ENCODE measurements at places on chromosomes 4 and X. TPM values are rescaled to one million over a fixed set of nuclear protein-coding genes. Genes with fewer than 3 reads are reported as not detected.
A peak's percentile ranks its signal among the peaks of the same experiment; 100 is the strongest.

Gene KCNIP4
- total RNA-seq, result 0.15 TPM

GRCh38 chrX:3815896-3816664 lies 102.6 kb upstream of the PRKX start:
- DNase-seq, result peak; percentile 67

Gene TDO2
- total RNA-seq, result 5.7 TPM

- peak; percentile 99 for DNase-seq
These were observed 3.1 kb upstream of the OCIAD2 start for GRCh38 chr4:48909697-48910096.

GRCh38 chrX:24231131-24231540 lies 81.6 kb downstream of the ZFX start:
- peak; percentile 85 for DNase-seq

- DNase-seq, result no peak
These were observed 126.9 kb downstream of the MAML3 start for GRCh38 chr4:140027101-140027500.

Gene CT83
- not detected for total RNA-seq

DNA sequence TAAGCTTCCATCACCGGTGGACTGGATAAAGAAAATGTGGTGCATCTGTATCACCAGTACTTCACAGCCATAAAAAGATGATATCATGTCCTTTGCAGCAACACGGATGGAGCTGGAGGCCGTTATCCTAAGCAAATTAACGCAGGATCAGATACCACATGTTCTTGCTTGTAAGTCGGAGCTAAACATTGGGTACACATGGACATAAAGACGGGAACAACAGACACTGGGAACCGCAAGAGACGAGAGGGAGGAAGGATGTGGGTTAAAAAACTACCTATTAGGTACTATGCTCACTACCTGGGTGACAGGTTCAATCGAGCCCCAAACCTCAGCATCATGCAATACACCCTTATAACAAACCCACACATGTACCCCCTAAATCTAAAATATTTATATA lies 16.3 kb upstream of the IDS start:
- DNase-seq, result no peak

DNA sequence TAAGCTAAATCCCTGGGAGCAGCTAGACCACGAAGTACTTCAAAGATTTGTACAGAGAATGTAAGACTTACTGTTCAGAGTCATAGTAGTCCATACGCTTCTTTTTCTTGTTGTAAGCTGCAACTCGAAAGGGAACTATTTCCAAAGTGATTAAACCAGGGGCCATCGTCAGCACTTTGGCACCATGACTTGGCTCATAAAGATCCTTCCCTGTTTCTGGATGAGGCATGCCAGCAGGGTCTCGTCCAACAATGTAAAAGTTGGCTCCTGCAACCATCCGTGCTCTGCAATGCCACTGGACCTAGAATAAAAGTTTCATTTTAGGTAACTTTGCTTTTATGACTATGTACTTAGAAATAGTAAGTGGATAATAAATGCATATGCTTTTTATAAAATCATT lies 88.5 kb downstream of the PAPSS1 start:
- no peak for DNase-seq

DNA sequence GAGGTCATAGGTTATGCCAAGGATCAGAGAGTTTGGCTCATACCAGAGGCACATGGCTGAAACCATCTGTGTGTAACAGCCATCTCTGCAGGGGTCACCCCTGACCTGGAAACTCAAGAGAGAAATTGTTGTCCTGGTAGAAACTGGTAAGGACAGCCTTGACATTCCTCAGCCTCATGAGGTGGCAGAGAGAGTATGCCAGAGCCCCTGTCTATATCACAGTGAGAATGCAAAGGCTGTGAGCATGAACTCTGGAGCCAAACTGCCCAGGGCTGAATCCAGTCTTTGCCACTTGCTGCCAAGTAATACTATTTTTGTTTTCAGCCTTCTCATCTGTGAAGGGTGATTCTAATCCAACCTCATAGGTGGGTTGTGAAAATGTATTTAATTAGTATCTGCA lies 37.1 kb upstream of the CCDC149 start:
- no peak for DNase-seq

DNA sequence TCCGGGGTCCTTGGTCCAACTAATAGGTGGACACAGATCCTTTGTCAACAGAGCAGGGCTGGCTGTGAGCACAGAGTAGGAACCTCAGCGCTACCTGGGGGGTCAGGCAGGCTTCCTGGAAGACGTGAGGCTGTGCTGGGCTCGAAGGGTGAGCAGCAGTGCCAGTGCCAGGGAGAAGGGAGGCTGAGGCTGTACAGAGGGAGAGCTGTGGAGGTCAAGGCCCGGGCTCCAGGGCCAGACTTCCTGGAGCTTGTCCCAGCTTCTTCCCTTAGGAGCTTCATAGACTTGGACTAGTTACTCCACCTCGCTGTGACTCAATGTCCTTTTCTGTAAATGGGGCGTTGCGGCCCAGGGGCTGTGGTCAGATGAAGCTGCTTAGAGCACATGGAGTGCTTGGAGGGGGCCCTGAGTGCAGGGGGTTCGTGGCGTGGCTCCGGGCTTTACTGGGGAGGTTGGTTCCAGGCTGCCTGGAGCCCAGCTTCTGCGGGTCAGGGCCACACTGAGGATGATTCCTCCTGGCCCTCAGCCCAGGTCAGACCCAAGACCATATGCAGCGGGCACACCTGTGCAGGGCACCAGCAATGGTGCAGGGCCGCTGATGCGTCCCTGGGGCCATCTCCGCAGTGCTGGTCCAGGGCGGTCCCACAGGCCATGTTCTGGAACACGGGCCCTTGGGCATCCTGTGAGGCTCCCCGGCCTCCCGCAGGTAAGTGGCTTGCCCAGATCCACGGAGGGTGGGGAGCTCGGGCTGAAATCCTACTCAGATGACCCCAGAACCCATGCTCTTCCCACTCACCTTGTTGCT lies 98.1 kb downstream of the DCTD start:
- no peak for DNase-seq

DNA sequence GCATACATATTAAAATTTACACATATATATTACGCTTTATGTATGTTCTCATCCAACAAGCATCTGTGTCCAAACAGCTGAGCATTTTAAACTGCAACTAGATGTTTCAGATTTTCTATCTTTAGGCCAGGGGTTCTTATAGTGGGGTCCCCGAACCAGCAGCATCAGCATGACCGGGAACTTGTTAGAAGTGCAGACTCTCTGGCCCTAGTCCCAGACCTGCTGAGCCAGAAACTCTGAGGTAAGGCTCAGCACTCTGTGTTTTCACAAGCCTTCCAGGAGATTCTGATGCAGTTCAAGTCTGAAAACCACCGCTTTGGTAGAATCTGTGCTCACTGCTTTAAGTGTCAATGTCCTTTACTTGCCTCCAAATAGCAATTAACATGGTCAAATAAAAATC lies 266.2 kb upstream of the CASK start:
- no peak for DNase-seq

DNA sequence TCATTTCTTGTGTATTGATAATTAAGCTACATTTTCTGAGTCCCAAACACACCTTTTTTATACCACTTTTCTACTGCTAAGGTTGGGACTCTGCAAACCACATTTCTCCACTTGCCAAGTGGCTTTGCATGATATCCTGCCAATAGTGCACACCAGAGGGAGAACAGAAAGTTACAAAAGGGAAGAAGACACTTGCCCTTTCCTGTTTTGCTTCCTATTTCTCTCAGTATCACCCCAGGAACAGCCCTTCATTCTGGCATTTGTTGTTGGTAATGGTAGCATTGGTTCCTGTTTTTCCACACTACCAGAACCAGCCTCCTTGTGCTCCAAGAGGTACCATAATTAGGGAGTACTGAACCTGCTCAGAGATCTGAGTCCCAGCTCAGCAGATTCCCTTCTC lies 87.1 kb downstream of the HDX start:
- DNase-seq, result no peak

Gene TLR6
- total RNA-seq, result 2.8 TPM

Gene FAM200B
- total RNA-seq, result 55.4 TPM

Gene GAGE1
- total RNA-seq, result not detected

Gene PDCL2
- not detected for total RNA-seq

Gene GLRA3
- not detected for total RNA-seq

Gene F9
- not detected for total RNA-seq

DNA sequence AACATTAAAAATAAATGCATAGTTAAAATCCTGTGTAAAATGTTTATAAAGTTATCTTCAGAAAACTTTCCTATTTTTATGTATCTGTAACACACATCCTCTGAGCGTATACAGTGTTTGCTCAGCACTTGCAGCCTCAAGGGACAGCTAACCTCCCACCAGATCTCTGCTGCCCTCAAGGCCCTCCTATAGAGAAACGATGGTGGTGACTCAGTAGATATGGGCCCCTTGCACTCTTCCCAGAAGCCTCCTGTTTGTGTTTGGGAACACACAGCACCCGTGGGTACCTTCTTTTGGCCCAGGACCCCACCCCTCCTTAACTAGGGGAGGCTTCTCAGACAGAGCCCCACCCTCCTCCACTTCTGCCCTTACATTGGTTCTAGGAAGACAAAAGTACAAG lies 26.7 kb downstream of the PJA1 start:
- DNase-seq, result no peak

DNA sequence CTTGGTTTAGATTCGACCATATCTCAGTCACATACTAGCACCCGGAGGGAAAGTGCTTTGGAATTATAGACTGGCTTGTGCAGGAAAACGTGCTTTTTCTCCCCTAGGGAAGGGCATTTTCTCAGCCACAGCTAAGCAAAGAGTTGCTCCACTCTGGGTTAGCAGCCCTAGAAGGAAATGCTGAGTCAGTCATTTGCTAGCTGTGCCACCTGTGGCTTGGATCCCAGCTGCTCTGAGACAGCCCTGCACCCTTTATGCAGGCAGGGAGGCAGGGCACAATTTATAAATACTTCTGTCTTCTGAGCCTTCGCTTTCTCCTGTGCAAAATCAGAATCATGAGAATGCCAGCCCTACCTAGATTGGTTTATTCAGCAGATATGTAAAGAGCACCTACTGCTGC lies 1.3 kb upstream of the USP51 start:
- no peak for DNase-seq

- no peak for DNase-seq
These were observed 133.4 kb downstream of the RTL9 start for GRCh38 chrX:110491846-110492620.

- no peak for DNase-seq
These were observed 139.1 kb downstream of the MAB21L2 start for GRCh38 chr4:150720973-150721518.

Gene TNMD
- total RNA-seq, result not detected

Gene IL2RG
- total RNA-seq, result 5.3 TPM

Gene ARHGEF6
- total RNA-seq, result 12.5 TPM

DNA sequence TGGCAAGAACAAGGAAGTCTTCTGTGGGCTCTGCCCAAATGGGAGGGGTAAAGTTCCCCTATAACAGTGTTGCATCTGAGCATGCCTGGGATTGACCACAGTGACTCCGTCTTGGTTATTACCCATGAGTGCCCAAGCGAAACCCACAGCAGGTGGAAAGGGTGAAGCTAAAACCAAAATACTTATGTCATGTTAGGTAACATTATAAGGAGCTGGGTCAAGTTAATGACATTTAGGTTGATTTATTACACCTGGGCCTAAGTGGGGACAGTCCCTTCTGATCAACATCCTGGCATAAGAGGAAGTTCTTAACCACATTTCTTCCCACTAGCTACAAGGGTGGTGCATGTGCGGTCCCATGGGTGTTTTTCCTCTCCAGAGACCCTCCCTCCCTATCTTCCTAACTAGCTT lies 1.3 kb upstream of the ZNF732 start:
- no peak for DNase-seq

Gene CSAG1
- 6.6 TPM for total RNA-seq

GRCh38 chr4:139710073-139710472 lies 44.5 kb downstream of the MGST2 start:
- no peak for DNase-seq

Gene KDM6A
- total RNA-seq, result 25.5 TPM

DNA sequence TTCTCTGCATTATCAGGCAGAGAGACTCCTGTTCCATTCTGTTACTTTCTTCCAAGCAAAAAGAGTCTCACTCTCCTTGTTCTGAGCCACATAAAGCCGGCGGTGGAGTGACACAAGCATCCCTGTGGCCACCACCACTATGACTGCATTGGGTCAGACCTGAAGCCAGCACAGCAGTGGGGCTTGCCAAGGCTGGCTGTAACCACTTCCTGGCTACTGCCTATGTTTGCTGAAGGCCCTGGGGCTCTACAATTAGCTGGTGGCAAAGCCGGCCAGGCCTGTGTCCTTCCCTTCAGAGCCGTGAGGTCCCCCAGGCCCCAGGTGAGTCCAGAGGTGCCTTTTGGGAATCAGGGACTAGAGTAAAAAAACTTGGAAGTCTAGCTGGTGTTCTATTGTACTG lies 31.8 kb downstream of the PLAC8 start:
- DNase-seq, result peak; percentile 86

DNA sequence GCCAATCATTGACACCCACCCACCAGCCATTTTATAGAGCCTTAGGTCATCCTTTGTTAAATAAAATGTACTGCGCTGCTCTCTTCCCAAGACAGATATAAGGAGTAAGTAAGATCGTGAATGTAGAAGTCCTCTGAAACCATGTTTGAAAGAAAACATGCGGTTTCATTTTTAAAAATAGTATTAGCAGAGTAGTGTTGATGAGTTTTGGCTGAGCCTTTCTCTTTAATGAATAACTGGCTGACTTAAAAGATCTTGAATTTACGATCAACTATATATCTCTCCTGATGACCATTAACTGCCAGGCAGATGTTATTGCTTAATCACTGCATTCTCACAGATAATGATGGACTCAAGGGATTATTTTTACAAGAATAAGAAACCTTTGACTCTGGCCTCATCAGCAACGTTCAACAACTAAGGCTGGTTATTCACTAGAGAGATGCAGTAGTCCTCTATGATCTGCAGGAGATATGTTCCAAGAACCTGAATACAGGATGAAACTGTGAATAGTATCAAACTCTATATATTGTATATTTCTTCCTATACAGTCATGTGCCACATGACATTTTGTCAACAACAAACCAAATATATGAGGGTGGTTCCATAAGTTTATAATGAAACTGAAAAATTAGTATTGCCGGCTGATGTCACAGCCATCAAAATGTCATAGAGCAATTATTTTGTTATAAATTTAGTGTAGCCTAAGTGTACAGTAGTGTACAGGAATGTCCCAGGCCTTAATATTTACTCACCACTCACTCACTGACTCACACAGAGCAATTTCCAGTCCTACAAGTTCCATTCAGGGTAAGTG lies 80.8 kb downstream of the FAM13A start:
- DNase-seq, result no peak

Gene SPANXN3
- not detected for total RNA-seq

Gene BEX2
- total RNA-seq, result 8.9 TPM

GRCh38 chr4:41154814-41155177 lies 59.5 kb downstream of the APBB2 start:
- DNase-seq, result peak; percentile 87

GRCh38 chr4:111649308-111649707 lies 495.9 kb upstream of the FAM241A start:
- DNase-seq, result no peak

Gene KLF3
- total RNA-seq, result 11.4 TPM

DNA sequence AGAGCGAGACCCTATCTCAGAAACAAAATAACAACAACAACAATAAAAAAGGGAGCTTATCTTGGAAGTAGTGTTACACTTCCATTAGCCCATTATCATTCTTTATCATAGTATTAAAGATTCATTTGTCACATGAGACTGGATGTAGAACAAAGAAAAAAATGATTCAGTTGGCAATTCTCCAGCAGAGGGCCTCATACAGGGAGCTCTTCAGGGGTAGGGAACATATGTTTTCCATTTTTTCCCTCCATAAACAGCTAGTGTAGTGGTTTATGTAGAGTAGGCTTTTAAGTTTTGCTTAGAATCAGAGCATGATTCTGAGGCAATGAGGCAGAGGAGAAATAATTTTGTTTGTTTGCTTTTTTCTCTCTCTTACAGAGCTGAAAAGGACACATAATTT lies 5.8 kb downstream of the CPE start:
- DNase-seq, result peak; percentile 5

Data from M059J (cell line).